Daoy (cell line): ENCODE measurements at places on chromosomes 11 and 22.

GRCh38 chr22:39283322-39284141 lies 35.9 kb downstream of the RPL3 start:
- DNase-seq, result no peak

GRCh38 chr11:122920579-122920978 lies 38.0 kb downstream of the JHY start:
- DNase-seq, result no peak

- peak; percentile 15 for DNase-seq
Observed at GRCh38 chr11:66651016-66651415, 12.5 kb downstream of the RBM4 start.

DNA sequence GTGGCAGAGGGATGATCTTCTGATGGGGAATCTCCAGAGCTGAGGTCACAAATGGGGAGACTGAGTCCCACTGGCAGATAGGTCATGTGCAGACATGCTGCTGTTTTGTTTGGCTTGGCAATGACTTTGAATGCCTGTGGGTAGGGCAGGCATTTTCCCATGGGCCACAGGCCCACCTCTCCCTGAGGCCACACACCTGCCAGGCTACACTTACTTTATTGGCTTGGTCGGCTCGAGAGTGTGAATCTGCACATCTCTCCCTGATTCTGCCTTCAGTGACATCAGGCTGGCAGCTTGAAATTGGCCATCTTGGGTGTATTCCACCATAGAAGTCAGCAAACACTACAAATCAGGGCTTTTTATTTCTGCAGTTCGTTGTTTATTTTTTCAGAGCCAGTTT lies 91.5 kb downstream of the GRIK4 start:
- DNase-seq, result no peak

GRCh38 chr11:47595029-47595428 lies 818 bp upstream of the C1QTNF4 start:
- DNase-seq, result no peak

GRCh38 chr11:61657566-61658290 lies 22.5 kb upstream of the DAGLA start:
- DNase-seq, result peak; percentile 55

DNA sequence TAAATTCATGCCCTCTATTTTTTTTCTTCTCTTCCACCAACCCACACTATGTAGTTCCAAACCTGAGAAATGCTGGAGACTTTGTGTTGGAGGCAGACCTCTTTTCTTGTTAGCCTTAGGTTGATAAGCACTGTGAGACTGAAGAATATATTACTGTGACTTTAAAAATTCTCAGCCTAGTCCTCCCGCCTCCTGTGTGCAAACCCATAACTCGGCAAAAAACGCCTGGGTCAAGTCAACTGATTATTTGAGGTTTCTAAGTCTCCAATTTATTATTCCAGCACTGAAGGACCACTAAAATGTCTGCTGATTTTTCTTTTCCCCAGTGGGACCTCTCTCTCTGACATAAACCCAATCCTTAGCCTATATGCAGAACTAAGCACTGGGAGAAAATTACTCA lies 1946.0 kb upstream of the RAG2 start:
- no peak for DNase-seq

- peak; percentile 80 for DNase-seq
Observed at GRCh38 chr11:68212421-68213134, 518 bp downstream of the KMT5B start.

GRCh38 chr11:95764267-95764898 lies 25.2 kb downstream of the FAM76B start:
- DNase-seq, result peak; percentile 12

DNA sequence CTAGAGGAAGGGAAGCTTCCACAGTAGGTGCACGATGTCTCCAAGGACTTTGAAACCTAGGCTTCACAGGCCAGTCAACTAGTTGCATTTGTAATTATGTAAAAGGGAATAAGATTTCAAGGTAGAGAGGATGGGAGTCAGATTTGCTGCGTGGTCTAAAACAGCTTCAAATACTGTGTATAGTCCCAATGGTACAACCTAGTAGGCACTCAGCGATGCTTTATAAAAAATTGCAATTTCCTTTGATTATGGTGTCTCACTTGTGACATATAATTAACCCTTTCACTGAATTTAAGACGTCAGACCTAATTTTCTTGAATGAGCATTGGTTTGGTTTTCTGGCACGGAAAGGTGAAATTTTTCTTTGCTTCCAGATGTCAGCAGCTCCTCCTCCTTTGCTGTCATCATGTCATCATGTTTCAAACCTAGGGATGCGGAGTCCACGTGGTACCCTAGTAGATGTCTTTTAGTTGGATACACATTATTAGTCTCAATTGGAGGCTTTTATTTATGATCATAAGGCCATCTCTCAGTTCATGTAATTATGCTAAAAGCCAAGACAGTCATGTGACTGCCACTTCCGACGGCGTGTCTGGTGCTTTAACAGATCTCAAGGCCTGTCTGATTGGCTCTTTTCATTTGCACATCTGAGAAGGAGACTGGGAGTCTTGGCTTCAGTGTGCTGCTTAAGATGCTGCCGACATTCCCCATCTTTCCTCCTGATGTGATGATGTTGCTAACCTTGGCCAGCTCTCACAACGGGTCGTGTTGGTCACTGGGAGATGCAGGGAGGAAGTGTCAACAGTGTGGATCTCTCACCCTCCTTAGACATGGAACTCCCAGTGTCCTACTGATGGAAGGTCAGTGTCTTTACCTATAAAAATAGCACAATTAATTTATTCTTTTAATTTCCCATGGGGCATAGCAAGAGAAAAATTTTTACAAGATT lies 134.0 kb downstream of the HIPK3 start:
- DNase-seq, result no peak

DNA sequence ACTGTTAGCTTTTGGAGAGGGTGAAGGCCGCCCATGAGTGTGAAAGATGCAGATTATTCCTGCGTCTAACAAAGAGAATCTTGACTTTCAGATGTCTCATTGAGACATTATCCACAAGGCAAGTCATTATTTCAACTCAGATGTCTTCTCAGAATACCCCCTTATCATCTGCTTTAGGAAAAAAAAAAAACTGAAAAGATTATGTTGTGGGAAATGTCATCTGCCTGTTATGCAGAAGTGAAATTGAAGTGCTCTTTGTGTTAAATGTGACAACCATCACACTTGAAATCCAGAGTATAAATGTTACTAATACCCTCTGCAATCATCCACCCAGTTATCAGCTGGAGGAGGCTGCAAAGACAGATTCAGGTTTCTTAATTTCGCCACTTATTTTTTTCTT lies 239.6 kb downstream of the LARGE1 start:
- no peak for DNase-seq
